ENCODE measurements at places on chromosomes 1 and 21.

DNA sequence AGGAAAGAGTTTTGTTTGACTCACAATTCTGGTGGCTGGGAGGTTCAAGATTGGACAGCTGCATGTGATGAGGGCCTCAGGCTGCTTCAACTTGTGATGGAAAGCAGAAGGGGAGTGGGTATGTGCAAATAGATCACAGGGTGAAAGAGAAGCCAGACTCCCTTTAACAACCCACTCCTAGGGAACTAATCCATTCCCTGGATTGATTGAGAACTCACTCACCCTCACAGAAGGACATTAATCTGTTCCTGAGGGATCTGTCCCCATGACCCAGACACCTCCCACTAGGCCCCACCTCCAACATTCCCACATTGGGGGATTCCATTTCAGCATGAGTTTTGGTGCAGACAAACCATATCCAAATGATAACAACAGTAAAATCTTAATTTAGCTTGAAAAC, 25.6 kb downstream of the UBE2T start:
- DNase-seq, result no peak

DNA sequence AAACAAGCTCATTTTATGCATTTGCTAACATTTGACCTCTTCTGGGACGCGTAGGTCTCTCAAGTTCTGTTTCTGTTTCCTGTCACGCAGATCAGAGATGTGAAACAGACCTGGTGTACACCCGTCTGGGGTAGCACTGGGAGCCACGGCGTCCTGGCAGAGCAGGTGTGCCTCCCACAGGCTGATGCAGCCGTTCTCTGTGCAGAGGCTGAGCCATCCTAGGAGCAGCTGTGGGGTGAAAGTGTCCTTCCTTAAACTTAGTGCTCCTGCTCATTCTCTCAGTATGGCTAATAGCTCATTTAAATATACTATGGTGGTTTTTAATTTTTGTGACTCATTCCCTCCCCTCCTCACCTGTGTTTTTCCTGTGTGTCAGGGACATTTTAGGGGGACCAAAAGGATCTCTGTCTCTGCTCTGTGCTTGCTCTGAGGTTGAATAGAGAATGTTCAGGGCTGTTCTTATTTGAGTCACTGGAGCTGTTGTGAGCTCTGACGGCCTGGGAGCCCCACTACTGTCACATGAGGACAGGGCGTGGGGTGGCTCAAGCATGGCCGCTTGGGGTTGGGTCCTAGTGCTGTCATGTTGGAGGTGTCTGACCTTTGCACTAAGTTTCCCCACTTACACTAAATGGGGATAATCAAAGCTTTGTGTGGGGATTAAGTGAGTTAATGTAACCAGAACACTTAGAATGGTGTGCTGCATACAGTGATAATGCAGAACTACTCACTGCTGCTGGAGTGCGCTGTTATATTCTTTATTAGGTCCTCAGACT, 43.0 kb downstream of the GALNT2 start:
- DNase-seq, result peak; percentile 83

- DNase-seq, result no peak
Observed at GRCh38 chr1:211613108-211613947, 34.4 kb upstream of the SLC30A1 start.

- peak; percentile 9 for DNase-seq
Observed at GRCh38 chr1:29808141-29808995, 572.0 kb downstream of the PTPRU start.

GRCh38 chr1:164868990-164869389, 310.0 kb downstream of the PBX1 start:
- DNase-seq, result no peak

DNA sequence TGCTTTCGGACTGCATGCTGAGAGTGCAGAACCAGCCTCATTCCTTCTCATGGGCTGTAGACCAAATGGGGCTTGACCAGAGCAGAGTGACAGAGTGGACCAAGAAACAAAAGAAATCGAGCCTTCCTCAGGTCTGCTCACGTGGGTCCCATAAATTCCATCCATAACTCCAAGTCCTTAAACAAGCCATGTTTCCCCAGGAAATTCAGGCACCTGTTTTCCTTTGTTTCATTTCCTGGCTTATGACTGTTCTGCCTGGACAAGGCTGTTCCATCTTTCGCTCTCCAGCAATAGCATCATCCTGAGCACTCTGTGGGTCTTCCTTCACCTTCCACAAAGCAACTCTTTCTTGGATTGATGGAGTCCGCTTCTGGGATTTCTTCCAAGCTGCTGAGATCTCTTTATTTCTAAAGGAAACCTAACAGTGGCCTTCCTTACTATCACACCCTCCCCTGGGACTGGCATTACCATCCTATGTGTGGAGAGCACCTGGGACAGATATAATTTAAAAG, 63.9 kb downstream of the LAMC2 start:
- DNase-seq, result no peak

- no peak for DNase-seq
Observed at GRCh38 chr1:93042187-93043056, 36.7 kb upstream of the MTF2 start.

DNA sequence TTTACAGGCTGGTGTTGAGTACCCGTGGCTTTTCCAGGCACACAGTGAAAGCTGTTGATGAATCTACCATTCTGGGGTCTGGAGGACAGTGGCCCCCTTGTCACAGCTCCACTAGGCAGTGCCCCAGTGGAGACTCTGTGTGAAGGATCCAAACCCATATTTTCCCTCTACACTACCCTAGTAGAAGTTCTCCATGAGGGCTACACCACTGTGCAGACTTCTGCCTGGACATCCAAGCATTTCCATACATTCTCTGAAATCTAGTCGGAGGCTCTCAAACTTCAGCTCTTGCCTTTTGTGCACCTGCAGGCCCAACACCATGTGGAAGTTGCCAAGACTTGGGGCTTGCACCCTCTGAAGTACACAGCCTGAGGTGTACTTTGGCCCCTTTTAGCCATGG, 227.8 kb downstream of the BACH1 start:
- no peak for DNase-seq

DNA sequence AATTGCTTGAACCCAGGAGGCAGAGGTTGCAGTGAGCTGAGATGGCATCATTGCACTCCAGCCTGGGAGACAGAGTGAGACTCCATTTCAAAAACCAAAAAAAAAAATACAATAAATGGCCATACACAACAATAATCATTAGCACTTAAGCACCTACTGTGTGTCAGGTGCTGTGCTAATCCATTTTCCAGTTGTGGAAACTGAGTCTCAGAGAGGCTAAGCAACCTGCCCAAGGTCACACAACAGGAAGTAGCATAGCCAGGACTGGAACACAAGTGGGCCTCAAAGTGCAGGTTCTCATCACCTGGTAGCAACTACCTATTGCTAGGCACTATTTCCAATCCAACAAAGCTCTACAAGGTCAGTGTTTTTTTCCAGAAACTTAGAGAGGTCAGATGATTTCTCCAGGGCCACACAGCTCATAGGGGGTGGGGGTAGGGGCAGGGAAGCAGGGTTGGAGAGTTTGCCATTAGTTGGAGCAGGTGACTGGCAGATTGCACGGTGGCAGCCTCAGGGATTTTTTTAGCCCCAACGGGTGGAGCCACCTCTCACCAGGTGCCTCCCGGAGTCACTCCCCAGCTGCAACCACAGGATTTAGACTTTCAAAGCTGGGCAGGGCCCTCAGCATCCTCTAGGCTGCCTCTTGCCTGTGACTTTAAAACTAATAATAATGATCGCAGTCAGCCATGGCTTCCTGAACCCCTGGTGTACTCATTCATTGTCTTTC, 52.5 kb upstream of the ID3 start:
- no peak for DNase-seq

DNA sequence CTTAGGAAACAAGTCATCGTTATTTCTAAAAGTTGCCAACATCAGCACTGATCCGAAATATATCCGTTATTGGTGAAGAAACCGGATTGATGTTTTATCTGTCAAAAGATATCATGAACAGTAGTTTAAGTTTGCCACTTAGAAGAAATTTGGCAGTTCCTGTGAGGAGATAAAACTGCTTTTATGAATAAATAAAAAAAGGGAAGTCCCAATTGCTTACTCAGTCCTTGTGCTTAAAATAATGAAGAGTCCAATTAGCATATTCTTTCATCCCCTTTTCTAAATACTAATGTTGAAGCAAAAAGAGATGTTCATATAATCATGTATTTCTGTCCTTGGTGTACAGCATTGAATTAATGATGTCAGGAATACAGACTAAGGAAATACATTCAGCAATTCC, 164.6 kb downstream of the NCAM2 start:
- DNase-seq, result no peak

DNA sequence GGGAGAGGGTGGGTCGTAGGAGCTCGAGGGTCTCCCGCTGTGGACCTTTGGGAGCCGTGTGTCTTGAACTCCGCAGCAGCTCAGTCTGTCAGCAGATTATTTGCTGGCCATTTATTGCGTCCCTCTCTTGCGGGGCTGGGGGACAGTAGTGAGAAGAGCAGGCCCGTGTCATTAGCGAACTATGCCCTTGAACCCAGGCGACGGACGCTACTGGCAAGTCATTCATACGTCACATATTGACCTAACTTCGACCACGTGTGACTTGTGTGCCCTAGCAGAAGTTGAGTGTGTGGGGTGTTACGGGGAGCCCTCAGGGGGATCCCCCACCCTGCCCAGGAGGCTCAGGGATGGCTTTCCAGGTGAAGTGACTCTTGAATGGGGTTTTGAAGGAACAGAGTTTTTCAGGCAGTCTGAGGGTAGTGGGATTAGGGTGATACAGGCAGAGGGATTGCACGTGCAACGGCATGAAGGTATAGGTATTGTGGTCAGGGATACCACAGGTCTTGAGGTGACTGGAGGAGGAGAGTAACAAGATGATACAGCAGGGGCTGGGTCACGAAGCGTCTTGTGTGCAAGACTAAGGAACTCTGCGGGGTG, 13.0 kb downstream of the RCC1 start:
- DNase-seq, result peak; percentile 76

GRCh38 chr1:180204231-180204630, 25.8 kb upstream of the LHX4 start:
- DNase-seq, result no peak

DNA sequence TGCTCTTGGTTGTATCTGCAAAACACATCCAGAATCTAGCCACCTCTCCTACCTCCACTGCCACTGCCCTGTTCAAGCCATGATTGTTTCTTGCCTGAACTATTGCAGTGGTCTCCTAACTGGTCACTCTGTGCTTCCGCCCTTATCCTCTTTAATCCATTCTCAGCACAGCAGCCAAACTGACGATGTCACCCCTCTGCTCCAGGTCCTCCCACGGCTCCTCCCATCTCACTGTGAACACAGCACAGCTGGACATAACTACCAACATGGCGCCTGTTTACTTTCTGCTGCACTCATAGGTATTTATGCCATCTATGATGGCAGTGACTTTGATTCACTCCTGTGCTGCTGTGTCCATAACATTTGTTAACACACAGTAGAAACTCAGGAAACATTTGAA, 406.7 kb downstream of the DISC1 start:
- DNase-seq, result no peak

Data from activated T-cell treated with anti-CD3 and anti-CD28 coated beads, Interleukin-2, amount 50 U/mL, for 24 hours (primary cell).